ENCODE measurements at places on chromosomes 7 and 10.

- DNase-seq: no peak
These were observed 203.0 kb upstream of the GPR26 start for GRCh38 chr10:123463181-123463580.

GRCh38 chr7:45073031-45073785 lies 15.6 kb downstream of the NACAD start:
- DNase-seq: no peak

DNA sequence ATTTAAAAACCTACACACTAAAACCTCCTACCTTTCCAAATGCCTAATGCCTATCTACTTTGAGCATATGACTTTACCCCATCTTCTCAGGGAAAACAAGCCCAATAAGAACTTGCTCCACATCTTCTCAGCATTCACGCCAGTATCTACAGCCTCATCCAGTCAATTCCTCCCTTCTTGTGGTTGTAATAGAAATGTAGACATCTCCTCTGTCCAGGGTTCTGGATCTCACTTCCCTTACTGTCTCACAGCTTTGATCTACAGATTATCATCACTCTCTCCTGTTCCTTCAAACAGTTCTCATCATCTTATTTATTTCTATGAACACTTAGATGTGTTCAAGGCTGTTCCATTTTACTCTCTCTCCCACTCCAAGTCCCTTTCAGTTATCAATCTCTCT lies 70.4 kb upstream of the NOBOX start:
- no peak for DNase-seq

- no peak for DNase-seq
These were observed 66.2 kb downstream of the SORCS1 start for GRCh38 chr10:107098326-107098725.

DNA sequence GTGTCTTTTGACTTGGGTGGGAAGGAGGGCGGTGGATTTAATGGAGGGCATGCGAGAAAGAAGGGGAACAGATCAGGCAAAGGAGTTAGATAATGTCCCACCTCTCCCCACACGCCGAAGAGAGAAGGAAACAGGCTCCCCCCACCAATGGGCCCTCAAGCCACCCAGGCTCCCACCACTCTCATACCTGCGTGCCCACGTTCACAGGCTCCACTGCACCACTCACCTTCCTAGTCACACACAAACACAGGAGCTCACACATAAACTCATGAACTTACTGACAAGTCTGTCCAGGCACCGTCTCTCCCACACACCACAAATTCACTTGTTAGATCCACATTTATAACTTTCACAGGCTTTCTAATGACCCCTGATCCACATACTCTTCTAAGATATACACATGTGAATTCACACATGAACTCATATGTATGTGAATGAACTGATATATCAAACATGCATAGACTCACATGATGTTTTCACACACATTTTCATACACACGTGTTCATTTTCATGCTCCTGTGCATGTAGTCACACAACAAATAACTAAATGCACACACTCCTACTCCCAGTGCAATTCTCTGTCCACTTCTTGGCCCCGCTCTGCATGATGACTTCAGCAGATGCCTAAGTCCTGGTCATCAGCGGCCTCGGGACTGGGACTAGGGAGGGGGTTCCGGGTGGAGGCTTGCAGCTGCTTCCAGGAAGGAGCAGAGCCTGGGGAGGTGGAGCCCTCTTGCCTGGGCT lies 1.5 kb downstream of the LZTS2 start:
- DNase-seq: no peak

DNA sequence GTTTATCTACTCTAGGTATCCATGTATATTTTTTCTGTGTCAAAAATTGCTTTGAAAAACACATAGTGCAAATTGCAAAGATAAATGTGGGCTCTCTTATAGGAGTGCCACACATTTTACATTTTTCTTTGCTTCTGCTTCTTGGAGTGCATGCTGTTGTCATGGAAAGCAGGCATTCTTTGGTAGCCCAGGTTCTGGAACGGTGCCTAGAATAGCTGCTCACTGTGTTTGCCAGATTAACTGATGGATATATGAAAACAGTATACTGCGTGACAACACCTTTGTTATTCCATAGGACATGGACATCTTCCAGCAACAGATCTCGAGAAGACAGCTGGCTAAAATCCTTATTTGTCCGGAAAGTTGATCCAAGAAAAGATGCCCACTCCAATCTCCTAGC lies 13.4 kb downstream of the NIPSNAP2 start:
- no peak for DNase-seq

- DNase-seq: no peak
These were observed 43.2 kb downstream of the APBB1IP start for GRCh38 chr10:26481315-26481692.

DNA sequence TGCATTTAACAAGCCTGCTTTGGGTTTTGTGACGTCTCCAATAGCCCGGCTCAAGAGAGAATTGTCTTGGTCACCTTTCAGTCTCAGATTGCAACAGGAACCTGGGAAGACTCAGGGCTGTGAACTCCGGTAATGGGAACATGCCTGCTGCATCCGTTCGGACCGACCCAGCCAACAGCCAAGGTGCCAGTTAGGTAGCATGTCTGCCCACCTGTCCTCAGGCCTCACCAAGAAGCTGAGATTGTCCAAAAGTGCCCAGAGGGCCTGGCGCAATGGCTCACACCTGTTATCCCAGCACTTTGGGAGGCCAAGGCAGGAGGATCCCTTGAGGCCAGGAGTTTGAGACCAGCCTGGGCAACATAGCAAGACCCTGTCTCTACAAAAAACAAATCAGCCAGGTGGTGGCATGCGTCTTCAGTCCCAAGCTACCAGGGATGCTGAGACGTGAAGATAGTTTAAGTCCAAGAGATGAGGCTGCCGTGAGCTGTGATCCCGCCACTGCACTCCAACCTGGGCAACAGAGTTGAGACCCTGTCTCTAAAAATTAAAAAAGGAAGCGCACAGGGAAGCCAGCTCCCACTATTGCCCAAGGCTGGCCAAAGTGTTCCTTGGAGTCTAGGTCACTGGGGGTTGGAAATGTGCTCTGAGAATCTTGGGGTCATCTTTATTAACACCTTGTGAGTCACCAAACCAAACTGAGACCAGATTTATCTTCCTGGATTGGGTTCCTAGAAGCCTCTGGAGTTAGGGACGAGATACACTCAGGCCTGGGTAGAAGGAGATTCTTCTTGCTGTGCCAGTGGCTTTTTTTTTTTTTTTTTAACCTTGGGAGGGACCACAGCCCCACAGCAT lies 26.9 kb downstream of the BAG3 start:
- DNase-seq: no peak

GRCh38 chr7:3270362-3270761 lies 30.7 kb upstream of the SDK1 start:
- DNase-seq: no peak

- no peak for DNase-seq
These were observed 19.9 kb upstream of the FMC1 start for GRCh38 chr7:139321071-139321745.

DNA sequence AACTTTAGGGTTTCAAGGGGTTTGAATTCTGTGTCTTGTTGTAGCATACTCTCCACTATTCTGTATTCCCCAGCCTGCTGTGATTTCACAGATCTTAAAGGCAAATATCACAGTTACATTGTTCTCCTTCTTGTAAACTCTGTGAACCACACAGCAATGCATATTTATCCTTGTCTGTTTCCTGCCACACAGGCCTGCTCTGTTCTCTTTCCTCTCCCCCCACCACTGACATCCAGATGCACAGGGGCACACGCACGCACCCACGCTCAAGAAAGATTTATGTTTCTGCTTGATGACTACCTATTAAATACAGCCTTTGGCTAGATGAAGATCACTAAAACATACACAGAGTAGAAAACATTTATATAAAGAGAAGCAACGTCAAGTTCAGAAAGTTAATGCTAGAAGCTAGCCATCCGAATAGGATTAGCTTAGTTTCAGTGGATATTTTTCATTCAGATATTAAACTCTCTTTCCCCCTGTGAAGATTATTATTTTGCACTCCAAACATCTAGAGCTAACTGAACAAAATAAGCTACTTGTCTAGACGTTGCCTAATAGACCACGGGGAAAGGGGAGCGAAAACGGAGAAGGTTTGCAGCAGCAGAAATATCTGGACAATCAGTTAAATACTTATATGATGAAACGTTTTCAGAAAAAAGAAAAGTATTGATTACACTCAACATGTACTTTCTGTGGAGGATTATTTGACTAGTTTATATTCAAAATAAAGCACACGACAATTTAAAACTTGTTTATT lies 193.1 kb upstream of the SEMA3C start:
- no peak for DNase-seq

- DNase-seq: no peak
These were observed 64.3 kb upstream of the NKX6-2 start for GRCh38 chr10:132850246-132850645.

DNA sequence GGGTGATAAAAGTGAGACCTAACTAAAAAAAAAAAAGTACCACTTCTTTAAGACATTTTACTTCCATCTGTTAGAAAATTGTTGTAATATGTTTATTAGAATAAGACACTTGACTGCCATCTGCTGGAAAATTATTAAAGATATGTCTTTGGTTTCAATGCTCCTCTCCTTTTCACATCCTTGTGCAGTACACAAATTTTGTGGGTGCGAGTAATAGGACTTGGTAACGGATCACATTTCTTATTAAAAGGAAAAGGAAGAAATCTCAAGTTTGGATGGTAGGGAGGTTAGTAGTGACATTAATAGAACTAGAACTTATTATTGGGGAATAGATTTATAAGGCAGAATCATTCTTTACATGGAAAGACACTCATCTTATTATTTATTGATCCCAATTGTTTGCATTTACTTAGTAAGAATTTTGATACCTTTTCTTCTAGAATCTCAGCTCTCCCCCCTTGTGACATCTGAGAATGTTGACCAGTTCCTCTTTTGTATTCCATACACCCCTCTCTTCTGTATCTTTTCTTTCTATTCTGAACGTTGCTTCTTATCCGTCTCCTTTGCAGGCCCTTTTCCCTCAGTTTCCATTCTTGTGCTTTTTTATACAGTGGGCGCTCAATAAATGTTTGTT lies 43.0 kb upstream of the RPA3 start:
- DNase-seq: no peak

- DNase-seq: no peak
These were observed 269.1 kb downstream of the PTPRN2 start for GRCh38 chr7:158318511-158318913.

DNA sequence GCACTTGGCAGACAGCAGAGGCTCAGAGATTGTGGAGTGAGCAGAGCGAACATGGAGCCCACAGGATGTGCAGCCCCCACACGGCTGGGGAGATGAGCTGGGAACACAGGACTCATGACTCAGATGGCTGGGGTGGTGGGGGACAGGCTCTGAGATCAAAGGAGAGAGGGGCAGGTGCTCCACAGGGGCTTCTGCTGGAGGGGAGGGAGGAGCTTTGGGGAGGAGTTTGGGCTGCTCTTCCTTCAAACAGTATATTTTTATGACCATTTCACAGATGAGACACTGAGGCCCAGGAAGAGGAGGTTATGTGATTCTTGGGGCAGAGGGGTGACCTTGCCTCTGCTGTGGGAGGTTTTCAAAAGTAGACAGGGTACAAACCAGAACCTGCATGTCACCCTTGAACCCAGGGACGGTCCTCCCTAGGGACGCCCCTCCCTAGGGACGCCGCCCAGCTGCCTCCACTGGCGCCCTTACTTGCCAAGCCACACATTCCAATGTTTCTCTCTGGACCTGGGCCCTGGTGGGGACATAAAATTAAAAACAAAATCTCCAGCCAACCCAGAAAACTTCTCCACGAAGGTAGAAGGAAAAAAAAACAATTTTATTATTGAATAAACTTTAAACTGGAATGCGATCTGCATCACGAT lies 981 bp upstream of the CRYGN start:
- no peak for DNase-seq

DNA sequence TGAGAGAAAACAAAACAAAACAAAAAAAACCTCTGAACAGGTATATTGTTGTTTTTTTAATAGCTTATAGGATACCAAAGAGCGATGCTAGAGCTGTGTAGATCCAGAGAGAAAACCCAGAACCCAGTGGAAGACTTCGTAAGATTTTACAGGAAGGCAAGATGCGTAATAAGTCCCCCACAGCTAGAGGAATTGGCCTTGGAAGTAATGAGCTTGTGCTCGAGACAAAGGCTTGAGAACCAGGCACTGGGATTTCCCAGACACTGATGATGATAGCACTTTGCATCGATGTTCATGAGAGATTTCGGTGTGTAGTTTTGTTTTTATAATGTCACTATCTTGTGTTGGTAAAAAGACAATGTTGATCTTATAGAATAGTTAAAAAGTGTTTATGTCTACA lies 821.5 kb upstream of the IGFBP3 start:
- no peak for DNase-seq

GRCh38 chr10:132962623-132963429 lies 20.5 kb upstream of the CFAP46 start:
- no peak for DNase-seq

DNA sequence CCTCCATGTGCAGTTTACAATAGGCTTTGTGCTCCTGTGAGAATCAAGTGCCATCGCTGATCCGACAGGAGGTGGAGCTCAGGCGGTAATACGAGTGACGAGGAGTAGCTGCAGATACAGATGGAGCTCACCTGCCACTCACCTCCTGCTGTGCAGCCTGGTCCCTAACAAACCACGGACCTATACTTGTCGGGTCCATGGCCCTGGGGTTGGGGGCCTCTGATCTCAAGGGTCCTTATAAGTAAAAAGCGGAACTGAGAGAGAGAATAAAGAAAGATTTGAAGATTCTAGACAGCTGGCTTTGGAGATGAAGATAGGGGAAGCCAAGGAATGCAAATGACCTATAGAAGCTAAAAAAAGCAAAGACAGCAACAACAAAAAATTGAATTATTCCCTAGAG lies 130.6 kb downstream of the PLXDC2 start:
- no peak for DNase-seq

- no peak for DNase-seq
These were observed 96.3 kb upstream of the STK17A start for GRCh38 chr7:43486634-43487033.

GRCh38 chr7:138000081-138000701 lies 1.7 kb downstream of the CREB3L2 start:
- DNase-seq: no peak

GRCh38 chr7:157519246-157519645 lies 182.4 kb downstream of the DNAJB6 start:
- DNase-seq: no peak

DNA sequence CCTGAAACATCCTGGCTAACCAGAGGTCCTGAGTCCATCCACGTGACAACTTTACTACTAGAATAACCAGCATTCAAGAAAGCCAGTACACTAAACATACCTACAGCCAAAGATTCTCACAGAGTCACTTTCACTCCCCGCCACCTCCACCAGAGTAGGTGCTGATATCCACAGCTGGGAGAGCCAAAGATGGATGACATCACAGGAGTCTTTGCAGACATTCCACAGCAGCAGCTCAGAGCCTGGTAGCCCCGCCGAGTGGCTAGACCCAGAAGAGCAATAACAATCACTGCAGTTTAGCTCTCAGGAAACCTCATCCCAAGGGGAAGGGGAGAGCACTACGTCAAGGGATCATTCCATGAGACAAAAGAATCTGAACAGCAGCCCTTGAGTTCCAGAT lies 13.5 kb upstream of the ADAM22 start:
- DNase-seq: no peak

GRCh38 chr7:46156086-46156485 lies 235.0 kb upstream of the IGFBP3 start:
- DNase-seq: no peak

- no peak for DNase-seq
These were observed 340.2 kb downstream of the SUGCT start for GRCh38 chr7:40474790-40475680.

GRCh38 chr10:34231441-34232180 lies 583.5 kb downstream of the PARD3 start:
- DNase-seq: no peak

- no peak for DNase-seq
These were observed 21.5 kb upstream of the TMEM213 start for GRCh38 chr7:138776166-138776833.

All from stimulated activated CD4-positive, alpha-beta T cell treated with anti-CD3 and anti-CD28 coated beads, Interleukin-4, amount 100 ng/mL, for 24 hours (primary cell).